ENCODE measurements at places on chromosomes 16 and 17.
A peak's percentile ranks its signal among the peaks of the same experiment; 100 is the strongest.

DNA sequence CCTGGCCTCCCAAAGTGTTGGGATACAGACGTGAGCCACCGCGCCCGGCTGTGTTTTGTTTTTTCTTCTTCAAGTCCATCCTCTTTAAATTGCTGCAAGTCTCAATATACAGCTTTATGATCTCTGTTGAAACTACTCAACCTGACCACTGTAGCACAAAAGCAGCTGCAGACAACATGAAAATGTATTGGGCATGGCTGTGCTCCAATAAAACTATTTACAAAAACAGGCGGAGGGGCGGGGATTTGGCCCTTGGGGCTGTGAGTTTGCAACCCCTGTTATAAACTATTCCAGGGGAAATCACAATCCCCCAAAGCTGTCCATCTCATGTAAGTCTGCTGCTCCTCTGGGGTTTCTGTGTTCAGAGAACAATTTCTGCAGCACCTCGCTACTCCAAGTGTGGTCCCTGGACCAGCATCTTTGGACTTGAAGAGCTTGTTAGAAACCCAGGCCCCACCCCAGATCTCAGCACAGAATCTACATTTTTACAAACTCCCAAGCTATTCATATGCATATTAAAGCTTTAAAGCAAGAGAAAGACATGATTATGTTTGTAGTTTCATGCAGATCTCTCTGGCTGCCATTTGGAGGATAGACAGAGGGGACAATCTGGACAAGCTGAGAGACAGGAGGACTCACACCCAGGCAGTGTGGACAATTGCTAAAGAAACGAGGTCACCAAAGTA lies 33.6 kb downstream of the TEKT5 start:
- DNase-seq, result no peak

DNA sequence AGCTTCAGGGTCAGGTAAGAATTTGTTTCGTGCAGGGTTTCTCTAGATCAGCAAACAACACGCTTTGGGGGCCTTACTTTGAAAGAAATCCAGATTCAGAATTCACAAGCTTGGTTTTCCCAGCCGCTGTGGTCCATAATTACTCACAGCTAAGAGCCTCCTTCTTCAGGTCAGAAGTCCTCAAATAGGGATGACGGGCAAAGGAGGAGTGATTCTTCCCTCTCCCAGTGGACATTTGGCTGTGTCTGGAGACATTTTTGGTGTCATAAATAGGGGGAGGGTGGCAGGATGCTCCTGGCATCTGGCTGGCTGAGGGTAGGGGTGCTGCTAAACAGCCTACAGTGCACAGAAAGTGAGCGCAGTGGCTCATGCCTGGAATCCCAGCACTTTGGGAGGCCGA lies 48.6 kb upstream of the USP7 start:
- no peak for DNase-seq

DNA sequence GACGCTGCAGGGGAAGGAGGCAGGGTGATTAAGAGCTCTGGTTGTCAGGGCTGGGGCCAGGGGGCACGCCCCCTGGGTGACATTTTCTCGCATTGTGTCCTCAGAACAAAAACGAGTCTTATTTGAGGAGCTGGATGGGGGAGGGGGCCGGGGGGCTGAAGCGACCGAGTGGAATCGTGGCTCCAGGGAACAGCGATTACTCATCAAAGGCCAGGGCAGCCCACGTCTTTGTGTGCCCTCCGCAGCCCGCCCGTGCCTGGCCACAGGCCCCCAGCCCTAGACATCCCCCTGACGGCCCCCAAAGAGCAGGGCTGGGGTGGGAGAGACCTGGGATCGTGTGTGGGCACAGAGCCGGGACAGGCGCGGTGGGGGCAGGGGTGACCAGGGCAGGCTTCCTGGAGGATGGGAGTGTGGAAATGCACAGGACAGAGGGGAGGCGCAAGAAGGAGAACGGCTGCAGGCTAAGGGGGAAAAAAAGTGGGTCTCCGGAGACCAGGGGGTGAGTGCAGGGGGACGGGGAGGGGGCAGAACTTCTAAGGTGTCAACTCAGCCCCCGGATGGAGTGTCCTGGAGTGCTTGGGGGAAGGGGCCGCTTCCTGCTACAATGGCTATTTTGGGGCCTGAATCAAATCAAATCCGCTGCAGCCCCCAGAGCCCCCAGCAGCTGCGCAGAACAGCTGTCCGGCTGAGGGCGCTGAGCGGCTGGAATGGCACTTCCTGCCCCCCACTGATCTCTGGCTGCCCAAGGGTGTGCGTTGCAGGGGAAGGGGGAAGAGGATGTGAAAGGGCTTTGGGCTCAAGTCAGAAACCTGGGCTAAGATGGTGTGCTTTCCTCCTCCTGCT lies 24.0 kb upstream of the PHB1 start:
- DNase-seq, result no peak

GRCh38 chr17:65750166-65750565 lies 188.7 kb upstream of the AXIN2 start:
- no peak for DNase-seq

DNA sequence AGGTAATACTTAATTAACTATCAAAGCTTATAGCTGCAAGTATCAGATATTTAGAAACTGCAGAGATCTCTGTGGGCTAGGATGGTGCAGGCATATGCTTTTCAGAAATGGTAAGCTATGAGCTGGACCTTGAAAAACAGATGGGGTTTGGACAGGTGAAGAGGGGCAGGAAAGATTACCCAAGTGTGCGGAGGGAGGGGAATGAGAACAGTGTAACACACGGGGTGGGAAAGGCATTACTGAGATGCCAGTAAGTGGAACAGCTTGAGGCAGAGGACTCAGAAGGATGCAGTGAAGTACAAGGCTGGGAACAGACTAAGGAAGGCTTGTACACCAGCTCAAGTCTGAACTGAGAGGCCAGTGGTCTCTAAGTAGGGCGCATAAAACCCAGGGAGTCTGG lies 22.1 kb upstream of the EVPL start:
- DNase-seq, result no peak

DNA sequence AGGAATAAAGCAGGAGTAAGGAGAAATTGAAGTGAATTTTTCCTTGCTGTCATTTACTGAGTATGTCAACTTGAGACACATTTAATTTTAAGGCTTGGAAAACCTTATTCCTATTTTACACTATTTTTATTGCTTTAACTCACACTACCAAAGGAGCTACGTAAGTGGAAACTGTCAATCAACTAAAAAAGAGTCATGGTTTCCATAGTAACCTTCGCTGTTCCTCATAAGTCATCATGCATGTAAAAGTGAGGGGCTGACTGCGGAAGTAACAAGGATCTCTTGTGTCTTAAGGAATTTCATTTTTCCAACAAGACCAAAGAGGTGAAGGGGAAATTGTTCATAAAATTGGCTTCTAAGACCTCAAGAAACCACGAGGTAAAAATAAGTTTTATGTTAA lies 516.2 kb upstream of the CA10 start:
- DNase-seq, result no peak

DNA sequence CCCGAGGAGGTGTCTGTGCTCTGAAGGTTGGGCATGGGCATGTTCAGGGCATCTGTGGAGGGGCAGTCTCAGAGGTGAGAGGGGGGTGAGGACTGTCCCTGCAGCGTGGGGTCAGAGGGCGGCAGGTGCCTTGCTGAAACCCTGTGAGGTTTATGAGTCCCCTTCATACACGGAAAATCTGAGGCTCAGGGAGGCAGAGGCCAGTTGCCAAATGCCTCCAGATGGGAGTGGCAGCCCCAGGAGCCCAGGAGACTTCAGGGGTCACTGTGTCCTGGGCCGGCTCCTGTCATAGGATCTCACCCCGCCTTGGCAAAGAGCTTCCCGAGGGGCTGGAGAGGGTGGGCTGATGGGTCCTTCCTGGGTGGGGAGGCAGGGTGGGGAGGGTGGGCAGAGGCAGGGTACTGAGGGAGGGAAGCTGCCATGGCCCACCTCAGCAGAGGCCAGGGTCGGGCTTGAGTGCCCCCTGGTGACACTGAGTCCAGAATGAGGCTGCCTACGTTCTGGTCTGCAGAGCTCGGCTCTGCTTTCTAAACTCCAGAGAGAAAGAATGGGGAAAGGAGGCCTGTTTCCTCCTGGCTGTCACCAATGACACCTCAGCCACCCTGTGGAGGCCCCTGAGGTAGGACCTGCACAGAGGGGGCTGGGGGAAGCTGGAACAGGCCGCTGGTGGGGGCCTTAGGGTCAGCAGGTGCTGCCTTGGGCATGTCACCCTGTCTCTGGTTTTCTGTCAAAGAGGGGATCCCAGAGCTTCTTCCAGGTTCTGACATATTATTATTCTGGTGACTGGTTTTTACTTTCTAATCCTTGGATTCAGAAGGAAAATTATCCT lies 1.1 kb downstream of the LGALS9 start:
- no peak for DNase-seq

- DNase-seq, result no peak
These were observed 41.4 kb downstream of the SF3B3 start for GRCh38 chr16:70565053-70565452.

DNA sequence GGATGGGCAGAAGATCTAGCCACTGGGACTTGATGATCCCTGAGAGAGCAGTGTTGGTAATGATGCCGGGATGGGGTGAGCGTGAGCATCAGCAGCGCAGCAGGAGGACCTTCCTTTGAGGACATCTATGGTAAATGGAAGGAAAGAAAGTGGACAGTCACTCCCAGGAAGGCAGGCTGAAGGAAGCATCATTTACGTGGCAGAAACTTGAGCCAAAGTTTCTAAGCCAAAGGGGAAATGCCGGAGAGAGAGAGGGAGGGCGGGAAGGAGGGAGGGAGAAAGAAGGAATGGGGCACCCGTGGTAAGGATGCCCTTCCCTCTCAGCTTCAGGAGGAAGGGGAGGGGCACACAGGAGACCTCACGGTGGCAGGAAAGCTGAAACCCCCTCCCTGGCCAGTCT lies 86.3 kb upstream of the CACNG5 start:
- DNase-seq, result no peak

DNA sequence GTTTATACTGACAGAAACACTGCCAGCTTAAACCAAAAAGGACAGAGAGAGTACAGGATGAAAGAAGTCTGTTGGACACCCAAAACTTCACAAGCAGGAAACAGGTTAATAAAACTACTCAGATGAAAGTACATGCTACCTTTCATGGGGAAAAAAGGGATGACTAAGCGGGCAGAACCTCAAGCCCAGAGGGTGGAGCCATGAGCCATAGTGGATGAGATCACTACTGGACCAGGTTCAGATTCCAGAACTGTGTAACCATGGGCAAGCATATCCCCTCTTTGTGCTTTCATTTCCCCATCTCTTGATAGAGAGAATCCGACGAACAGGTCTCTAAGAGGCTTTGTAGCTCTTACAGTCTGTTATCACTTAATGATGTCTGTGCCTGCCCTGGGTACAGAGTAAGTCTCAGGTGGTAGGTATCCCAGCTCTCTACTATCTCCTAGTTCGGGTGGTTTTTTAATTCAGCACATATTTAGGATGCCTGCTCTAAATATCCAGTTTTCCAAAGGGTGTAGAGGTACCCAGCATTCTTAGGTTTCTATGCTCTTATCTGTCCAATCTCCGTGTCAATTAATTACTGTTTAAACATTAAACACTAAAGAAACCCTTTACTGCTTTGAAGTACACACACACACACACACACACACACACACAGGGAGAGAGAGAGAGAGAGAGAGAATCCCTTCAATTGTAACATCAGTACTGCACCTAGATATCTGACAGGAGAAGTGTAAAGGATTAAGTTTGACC lies 206.7 kb downstream of the ZNF423 start:
- DNase-seq, result no peak

DNA sequence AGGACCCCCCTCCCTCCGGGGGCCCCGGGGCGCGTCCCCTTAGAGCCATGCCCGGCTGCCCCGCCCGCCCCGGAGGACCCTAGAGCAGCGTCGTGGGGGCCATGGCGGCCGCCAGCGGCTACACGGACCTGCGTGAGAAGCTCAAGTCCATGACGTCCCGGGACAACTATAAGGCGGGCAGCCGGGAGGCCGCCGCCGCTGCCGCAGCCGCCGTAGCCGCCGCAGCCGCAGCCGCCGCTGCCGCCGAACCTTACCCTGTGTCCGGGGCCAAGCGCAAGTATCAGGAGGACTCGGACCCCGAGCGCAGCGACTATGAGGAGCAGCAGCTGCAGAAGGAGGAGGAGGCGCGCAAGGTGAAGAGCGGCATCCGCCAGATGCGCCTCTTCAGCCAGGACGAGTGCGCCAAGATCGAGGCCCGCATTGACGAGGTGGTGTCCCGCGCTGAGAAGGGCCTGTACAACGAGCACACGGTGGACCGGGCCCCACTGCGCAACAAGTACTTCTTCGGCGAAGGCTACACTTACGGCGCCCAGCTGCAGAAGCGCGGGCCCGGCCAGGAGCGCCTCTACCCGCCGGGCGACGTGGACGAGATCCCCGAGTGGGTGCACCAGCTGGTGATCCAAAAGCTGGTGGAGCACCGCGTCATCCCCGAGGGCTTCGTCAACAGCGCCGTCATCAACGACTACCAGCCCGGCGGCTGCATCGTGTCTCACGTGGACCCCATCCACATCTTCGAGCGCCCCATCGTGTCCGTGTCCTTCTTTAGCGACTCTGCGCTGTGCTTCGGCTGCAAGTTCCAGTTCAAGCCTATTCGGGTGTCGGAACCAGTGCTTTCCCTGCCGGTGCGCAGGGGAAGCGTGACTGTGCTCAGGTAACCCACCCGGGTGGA lies 759 bp downstream of the ALKBH5 start:
- peak; percentile 33 for DNase-seq

GRCh38 chr17:54919425-54919824 lies 18.8 kb downstream of the TOM1L1 start:
- no peak for DNase-seq

DNA sequence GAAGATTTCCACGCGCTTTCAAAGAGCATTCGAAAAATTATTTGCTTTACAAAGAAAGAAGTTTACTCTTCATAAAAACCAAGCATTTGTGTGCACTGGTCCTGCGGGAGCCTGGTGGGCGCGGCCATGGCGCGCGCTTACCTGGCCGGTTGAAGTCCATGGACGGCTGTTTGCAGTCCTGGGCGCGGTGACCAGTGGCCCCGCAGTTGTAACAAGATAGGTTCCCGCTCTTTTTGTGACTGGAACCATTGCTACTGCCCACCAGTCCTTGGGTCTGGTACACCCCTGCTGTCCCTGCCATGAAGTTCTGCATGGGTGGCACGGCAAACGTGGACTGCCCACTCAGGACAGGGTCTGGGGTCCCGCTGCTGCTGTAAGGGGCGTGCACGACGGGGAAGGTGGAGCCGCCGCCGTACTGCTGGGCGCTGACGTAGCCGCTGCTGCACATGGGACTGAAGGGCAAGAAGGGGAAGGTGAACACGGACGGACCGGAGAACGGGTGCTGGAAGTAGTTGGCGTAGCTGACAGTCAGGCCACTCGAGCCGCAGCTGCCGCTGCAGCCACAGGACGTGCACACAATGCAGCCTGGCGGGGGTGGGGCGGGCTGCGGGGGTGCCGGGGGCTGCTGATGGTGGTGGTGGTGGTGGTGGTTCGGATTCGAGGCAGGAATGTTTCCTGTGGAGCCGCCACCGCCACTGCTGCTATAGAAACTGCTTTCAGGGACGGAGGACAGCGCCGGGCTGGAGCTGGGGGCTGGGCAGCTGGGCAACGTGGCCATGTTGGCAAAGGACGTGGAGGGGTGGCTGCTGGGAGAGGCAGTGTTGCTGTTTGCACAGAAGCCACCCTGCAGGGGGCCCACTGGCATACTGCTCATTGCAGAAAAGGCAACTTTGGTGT lies 19.5 kb downstream of the MAP1LC3B start:
- no peak for DNase-seq

GRCh38 chr16:68183046-68183445 lies 52.9 kb downstream of the ESRP2 start:
- no peak for DNase-seq

- no peak for DNase-seq
These were observed 51.1 kb downstream of the ZNF778 start for GRCh38 chr16:89268585-89268984.

Measured in stimulated activated CD8-positive, alpha-beta memory T cell treated with anti-CD3 and anti-CD28 coated beads, Interleukin-7, amount 100 ng/mL, for 24 hours (primary cell).